ENCODE measurements at places on chromosomes 1 and 21. TPM values are rescaled to one million over a fixed set of nuclear protein-coding genes. Genes with fewer than 3 reads are reported as not detected.

OR6K3 gene
- not detected for polyA plus RNA-seq

DNA sequence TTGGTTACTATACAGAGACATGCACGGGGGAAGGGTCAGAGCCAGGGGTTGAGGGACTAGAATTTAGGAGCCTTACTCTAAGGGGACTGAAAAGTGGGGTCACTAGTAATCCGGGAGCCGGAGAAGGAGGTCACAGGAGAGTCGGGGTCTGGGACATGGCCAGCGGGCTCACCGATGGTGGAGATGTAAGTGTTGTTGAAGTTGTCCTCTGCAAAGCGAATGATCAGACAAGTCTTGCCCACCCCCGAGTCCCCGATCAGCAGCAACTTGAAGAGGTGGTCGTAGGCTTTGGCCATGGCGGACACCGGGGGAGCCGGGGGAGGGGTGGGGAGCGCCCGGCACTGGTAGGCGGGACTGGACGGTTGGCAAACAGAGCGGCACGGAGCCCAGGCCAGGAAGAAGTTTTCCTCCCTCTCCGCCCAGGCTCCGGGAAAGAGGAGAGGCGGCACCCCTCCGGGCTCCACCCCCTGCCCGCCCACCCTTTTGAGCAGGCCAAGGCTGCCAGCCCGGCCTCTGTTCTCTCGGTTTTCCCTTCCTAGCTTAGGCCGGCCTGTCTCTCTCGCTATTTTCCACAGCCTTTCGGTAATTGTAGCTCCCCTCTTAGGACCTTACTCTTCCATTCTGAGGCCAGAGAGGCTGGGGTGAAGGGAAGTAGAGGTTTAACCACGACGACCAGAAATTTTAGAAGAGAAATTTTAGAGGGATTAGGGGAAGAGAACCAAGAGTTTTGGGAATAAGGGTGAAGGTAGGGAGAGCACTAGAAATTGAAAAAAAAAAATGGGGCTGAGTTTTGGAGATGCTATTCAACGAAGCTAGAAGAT, at the start of gene RAB13:
Gene RAB13, minus strand, starts transcription at position 399 of the 821 bp plus-strand sequence. Its CDS starts 103 bp downstream, at position 296.
- peak; percentile 96 for DNase-seq

RIMKLA gene
- 2.6 TPM for polyA plus RNA-seq

GRCh38 chr1:182575540-182576149, 13.4 kb downstream of the RNASEL start:
- DNase-seq, result no peak

DNA sequence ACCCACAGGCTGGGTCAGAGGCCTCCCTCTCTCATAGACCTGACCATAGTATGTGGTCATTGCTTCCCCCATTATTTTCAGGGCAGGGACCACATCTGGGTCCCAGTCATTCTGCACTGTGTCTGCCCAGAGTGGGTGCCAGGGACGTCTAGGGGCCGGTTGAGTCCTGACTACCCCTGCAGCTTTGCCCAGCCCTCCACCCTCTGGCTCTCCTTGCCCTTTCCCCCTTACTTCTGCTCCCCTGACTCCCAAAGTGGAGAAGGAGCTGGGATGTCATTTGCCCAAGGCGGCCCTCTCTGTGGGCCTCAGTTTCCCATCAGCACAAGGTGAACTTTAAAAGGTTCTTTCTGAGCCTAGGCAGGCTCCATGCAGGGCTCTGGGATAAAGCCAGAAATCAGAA, 4.3 kb upstream of the TTC22 start:
- no peak for DNase-seq

OR2T2 gene
- polyA plus RNA-seq, result not detected

GRCh38 chr1:16618719-16619118, 5.4 kb upstream of the NBPF1 start:
- peak; percentile 83 for DNase-seq

DNA sequence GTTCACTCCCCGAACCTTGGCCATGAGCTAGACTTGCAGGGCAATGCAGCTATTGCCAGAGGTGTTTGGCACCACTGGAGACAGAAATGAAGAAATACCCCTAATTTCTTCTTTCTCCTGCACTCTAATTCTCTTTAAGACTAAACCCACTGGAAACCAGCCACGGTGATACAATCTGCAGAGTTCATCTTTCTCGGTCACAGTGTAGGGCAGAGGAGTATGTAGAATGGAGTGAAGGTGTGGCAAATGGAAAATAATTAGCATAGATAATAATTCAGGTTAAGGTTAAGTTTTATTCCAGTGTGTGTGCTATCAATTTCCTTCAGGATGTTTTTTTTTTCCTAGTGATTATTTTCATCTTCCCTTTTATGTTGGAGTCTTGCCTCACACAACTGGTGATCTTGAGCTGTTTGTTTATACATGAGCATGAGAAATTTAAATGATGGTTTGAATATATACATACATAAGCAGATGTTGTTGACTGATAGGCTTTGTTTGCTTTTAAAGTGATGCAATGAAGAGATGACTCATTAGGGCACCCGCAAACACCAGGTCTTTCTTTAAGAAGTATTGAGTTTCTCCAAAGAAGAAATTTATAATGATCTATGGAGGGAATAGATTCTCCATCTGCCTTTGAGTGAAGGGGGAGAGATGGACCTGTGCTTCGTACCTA, 81.9 kb downstream of the SPATA17 start:
- DNase-seq, result no peak
